Mammary microvascular endothelial cell (primary cell): ENCODE measurements at places on chromosomes 1 and 21. TPM values are rescaled to one million over a fixed set of nuclear protein-coding genes. Genes with fewer than 3 reads are reported as not detected.

ADGRB2 gene
- total RNA-seq = 0.40 and 0.89 TPM in 2 replicates

EFNA3 gene
- total RNA-seq = 0.64 and 0.80 TPM in 2 replicates

HORMAD1 gene
- not detected in 2 replicates for total RNA-seq

CFHR1 gene
- total RNA-seq = not detected in 2 replicates

AGMAT gene
- total RNA-seq = 1.6 and 2.5 TPM in 2 replicates

DIRAS3 gene
- 0.49 and 0.73 TPM in 2 replicates for total RNA-seq

RGL1 gene
- total RNA-seq = 11.8 and 12.3 TPM in 2 replicates

C8A gene
- not detected in 2 replicates for total RNA-seq

FLG gene
- not detected in 2 replicates for total RNA-seq

GPR52 gene
- total RNA-seq = not detected in 2 replicates

WNT9A gene
- total RNA-seq = 0.05 and 0.20 TPM in 2 replicates

TEX38 gene
- not detected in 2 replicates for total RNA-seq

KPRP gene
- total RNA-seq = not detected in 2 replicates

CFAP74 gene
- total RNA-seq = not detected in 2 replicates

DOP1B gene
- total RNA-seq = 7.0 and 8.8 TPM in 2 replicates

PTCH2 gene
- total RNA-seq = 0.13 and 0.20 TPM in 2 replicates

ERO1B gene
- 2.8 and 3.4 TPM in 2 replicates for total RNA-seq

REN gene
- total RNA-seq = 0.39 and 0.40 TPM in 2 replicates

PTGER3 gene
- not detected in 2 replicates for total RNA-seq

CLCA1 gene
- total RNA-seq = not detected in 2 replicates

LCE6A gene
- total RNA-seq = not detected in 2 replicates

SHE gene
- 34.3 and 39.5 TPM in 2 replicates for total RNA-seq

LCE1C gene
- total RNA-seq = not detected in 2 replicates

CHI3L2 gene
- not detected in 2 replicates for total RNA-seq

HUNK gene
- total RNA-seq = under 0.01 TPM in 1 of 2 replicates, not detected in the other

OR2T35 gene
- total RNA-seq = not detected in 2 replicates

HMGCS2 gene
- total RNA-seq = not detected in 2 replicates

PAX7 gene
- not detected in 2 replicates for total RNA-seq

HPCAL4 gene
- total RNA-seq = not detected in 2 replicates

SRRM1 gene
- total RNA-seq = 39.2 and 65.4 TPM in 2 replicates

COL11A1 gene
- total RNA-seq = not detected in 2 replicates

UBE4B gene
- total RNA-seq = 26.5 and 38.0 TPM in 2 replicates

OR6K2 gene
- not detected in 2 replicates for total RNA-seq

ANKRD34A gene
- 0.05 and 0.07 TPM in 2 replicates for total RNA-seq
